ENCODE measurements at places on chromosomes 5 and 9.

GRCh38 chr9:115591584-115591984 is 473.6 kb upstream of the TNC start:
- peak; percentile 93 for DNase-seq

- DNase-seq, result peak; percentile 76
Observed at GRCh38 chr9:98795970-98796363, 388 bp downstream of the ANKS6 start.

- DNase-seq, result no peak
Observed at GRCh38 chr5:143428155-143428554, 24.7 kb upstream of the NR3C1 start.

DNA sequence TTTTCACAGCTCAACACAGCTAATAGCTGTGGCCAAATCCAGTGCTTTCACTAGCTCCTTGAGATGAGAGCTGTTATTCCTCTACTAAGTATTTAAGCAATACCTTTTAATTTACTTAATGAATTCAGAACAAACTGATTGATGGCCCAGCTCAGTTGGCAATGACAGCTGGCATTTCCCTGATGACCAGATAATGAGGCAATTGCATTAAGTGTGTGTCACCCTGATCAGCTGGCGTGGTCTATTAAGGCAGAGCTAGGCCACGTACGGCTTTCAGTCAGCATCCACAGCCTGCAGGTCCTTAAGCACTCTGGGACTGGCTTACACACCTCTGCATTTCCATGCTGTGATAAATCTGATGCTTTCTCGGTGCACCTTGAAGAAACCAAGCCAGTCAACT is 34.4 kb downstream of the TTLL11 start:
- DNase-seq, result peak; percentile 81

- peak; percentile 99 for DNase-seq
Observed at GRCh38 chr5:163658702-163659567, 153.5 kb downstream of the MAT2B start.

DNA sequence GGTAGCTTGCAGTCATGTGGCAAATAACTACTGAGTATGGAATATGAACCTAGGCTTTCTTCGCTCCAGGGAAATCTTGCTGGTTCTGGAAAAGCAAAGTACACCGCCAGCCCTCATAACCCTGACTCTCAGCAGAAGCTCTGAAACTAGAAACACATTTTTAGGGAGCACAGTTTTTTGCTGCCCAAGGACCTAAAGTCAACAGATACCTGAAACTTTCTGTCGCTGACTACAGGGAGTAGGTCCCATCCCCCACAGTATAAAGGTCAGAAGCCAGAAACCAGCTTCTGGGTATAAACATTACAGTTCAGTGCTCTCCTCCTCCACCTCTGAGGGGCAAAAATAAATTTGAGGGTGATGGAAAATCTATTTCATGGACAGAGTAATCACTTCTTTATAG is 3.0 kb downstream of the ATOX1 start:
- DNase-seq, result no peak

- peak; percentile 26 for DNase-seq
Observed at GRCh38 chr5:98755406-98755805, 18.1 kb upstream of the RGMB start.

DNA sequence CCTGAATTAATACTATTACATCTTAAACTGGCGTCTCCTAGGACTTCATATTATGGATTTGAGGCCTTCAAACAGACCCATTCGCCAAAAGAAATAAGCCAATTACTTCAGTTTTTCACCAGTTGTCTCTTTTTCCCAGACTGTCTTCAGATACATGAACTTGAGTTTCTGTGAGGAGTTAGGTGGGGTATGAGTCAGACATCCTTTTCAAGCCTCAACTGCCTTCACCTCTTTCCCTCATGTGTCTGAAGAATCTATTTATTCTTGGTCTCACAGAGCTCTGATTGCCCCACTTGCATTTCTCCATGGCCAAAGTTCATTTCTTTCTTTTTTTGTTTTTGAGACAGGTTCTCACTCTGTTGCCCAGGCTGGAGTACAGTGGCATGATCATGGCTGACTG is 12.5 kb downstream of the WNT8A start:
- no peak for DNase-seq

DNA sequence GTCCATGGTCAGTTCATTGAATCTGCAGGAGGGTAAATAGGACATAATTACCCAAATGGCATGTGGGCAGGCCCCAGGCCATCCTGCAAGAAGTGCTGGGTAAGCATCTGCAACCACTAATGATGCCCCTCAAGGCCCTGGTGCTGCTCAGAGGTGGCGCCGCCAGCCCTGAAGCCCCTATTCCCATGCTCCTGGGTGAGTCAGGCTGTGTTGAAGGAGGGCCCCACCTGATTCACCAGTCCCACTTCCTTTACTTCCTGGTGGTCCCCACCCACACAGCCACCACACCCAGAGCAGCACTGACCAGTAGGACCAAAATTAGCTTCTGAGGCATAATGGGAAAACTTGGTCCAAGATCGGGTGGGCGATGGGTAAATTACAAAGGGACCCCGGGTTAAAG is 120.4 kb upstream of the SPRY4 start:
- no peak for DNase-seq

- no peak for DNase-seq
Observed at GRCh38 chr9:8822667-8823025, 1023.1 kb upstream of the DMAC1 start.

GRCh38 chr5:40483316-40483715 is 196.4 kb upstream of the PTGER4 start:
- no peak for DNase-seq

DNA sequence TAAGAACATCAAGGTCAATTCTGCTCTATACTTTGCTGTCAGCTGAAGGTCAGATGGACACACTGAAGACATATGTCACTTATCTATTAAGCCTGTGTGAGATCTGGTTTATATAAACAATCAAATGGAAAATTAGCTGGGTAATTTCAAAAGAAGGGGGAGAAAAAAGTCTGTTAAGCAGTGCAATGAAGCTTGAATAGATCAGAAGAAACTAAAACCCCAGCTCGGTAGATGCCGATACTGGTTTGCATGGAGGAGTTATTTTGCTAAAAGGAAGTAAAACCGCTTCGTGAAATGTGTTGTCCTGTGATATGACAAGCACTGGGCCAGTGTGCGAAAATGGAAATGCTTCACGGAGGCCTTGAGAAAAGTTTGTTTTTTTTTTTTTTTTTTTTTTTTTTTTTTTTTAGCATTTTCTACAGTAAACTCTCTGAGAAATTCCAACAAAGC is 148.8 kb downstream of the MEF2C start:
- no peak for DNase-seq

DNA sequence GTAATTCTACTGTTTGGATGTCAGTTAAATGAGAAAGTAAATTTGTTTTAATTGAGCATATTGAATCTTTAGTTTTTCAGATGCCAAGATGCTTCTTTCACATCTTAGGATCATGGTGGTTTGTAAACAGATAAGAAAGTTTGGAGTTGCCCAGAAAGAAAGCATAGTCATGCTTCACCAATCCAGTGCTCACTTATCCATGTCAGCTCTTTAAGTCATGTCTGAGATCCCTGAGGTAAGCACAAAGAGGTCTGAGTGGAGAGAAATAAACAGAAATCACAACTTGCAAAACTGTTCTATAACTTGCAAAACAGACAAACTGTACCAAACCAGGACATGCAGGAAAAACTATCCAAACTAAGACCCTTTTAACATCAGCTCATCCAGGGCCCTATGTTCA is 87.7 kb downstream of the OSTF1 start:
- DNase-seq, result no peak

- no peak for DNase-seq
Observed at GRCh38 chr5:77492653-77493000, 511 bp upstream of the WDR41 start.

DNA sequence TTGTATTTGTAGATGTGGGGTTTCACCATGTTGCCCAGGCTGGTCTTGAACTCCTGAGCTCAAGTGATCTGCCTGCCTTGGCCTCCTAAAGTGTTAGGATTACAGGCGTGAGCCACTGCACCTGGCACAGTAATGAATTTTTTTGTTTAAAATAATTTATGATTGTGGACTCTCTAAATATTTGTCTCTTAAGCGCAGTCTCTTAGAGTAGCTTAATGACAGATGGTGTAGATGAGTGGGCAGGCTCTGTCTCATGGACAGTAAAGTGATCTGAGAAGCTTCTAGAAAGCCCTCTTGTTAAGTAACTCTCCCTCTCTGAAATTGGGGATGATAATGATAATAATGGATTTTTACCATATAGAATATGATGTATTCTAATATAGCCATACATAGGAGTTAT is 47.5 kb upstream of the KIAA1958 start:
- peak; percentile 91 for DNase-seq

- DNase-seq, result no peak
Observed at GRCh38 chr9:87813119-87813463, 69.6 kb upstream of the SPATA31E1 start.

GRCh38 chr5:115298811-115299210 is 2.4 kb upstream of the CCDC112 start:
- no peak for DNase-seq

GRCh38 chr9:30160570-30160969 is 2223.9 kb upstream of the ACO1 start:
- no peak for DNase-seq

DNA sequence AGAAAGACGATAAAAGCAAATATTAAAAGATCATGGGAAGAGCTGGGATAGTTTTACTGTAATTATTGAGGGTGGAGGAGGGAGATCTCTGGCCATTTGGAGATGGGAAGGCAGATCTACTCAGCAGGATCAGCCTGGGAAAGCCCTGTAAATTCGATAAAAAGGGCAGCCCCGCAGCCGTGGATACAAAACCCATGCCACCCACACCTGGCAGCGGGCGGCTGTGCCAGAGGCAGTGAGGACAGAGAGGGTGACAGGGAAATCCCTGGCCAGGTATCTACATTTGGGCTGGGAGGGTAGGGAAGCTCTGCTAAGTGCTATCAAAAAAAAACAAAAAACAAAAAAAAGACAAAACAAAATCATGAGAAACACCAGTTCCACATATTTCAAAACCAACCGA is 379.2 kb upstream of the IRX1 start:
- no peak for DNase-seq

DNA sequence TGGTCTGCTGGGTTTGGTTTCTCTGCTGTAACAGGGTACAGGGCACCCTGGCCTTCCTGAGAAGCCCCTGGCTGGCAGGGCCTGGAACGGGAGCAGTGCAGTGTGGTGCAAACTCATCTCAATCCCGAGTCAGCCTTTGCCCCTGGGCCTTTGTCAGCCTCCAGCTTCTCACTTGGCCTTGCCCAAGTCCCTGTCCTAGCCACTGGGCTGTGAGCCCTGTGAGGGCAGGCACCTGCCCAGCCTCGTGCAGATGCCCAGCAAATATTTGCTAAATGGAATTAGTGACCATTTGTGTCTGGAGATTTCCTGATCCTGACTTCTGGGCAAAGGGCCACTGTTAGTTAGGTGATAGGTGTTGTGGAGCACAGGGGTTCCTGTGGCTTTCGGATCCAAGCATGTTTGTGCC is 13.0 kb downstream of the RGS3 start:
- no peak for DNase-seq

- no peak for DNase-seq
Observed at GRCh38 chr5:97047076-97047475, 95.3 kb downstream of the LIX1 start.

DNA sequence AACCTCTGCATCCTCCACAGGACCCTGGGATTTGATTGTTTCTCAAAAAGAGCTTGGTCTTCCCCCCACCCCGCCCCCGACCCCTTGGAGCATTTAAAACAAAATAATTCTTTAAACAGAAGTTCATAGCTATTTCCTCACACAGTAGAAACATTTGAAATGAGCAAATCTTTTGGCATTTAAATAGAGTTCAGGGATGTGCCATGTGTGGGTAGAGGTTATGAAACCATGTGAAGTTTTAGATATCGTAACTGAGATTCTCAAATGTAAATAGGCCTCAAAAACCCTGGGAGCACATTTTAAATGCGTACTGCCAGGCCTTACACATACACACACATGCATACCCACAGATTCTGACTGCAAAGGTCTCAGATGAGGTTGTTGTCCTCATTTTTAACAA is 66.5 kb downstream of the EPB41L4B start:
- no peak for DNase-seq

- no peak for DNase-seq
Observed at GRCh38 chr9:31745468-31745867, 639.0 kb upstream of the ACO1 start.

DNA sequence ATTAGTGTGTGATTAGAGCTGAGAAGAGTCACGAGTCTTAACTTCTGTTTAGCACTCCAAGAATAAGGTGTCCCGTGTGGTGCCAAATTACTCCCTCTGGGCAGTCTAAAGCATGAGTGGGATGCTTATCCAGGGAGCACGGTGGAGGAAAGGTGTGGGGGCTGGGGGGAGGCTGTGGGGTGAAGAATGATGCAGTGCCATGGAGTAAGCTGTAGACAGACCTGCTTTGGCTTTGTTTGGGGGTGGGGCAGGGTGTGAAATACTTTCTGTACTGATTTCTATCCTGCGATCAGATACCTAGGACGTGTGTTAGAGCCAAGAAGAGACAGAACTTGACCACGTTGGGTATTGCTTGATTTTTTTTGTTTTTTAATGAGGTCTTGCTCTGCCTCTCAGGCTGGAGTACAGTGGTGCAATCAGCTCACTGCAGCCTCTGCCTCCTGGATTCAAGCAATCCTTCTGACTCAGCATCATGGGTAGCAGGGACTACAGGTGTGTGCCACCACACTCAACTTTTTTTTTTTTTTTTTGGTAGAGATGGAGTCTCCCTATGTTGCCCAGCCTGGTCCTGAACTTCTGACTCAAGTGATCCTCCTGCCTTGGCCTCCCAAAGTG is 232.8 kb downstream of the MAN2A1 start:
- DNase-seq, result no peak

DNA sequence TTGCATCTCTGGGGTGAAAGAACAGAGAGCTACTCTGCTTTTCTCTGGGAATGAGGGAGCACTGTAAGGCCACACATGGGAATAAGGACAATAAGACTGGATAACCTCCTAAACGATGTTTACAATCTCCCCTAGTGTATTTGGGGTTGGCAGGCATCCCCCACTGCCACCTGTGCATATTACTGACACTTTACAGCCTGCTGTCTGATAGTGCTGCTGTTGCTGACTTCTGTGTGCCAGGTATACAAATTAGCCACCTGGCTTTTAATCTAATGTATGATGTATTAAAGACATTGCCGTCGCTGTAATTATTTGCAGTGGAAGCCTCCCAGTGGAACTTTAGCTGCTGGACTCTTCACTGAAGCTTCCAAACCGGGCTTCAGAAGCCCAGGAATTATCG is 4.4 kb upstream of the SHISAL2B start:
- DNase-seq, result peak; percentile 96

DNA sequence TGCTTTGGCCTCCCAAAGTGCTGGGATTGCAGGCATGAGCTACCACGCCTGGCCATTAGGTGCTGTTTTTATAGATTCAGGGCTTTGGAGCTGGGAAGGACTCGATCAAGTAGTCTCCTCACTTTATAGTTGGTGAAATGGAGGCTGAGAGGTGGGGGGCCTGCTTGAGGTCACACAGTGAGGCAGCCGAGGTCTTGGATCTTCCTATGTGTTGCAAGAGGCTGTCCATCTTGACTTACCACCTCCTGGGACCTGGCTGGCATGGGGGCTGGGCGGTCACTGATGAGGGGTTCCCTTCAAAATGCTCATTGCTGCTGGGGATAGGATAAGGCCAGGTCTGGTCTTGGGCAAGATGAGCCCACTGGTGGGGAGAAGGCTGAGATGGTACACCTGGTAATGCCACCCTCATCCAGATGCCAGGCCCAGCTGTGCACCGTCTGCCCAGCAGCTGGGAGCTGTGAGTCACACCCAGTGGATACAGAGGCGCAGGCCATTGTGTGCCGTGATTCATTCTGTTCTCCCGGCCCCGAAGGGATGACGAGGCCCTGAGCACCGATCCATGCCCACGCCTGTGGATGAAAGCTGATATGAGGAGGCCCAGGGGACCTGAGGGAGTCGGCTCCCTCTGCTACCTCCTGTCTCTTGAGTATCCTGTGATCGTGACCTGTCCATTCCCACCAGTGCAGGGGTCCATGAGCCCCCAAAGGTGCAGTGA is 10.5 kb upstream of the NDST1 start:
- peak; percentile 84 for DNase-seq
